ENCODE measurements at places on chromosomes 1 and 21.
A peak's percentile ranks its signal among the peaks of the same experiment; 100 is the strongest.

DNA sequence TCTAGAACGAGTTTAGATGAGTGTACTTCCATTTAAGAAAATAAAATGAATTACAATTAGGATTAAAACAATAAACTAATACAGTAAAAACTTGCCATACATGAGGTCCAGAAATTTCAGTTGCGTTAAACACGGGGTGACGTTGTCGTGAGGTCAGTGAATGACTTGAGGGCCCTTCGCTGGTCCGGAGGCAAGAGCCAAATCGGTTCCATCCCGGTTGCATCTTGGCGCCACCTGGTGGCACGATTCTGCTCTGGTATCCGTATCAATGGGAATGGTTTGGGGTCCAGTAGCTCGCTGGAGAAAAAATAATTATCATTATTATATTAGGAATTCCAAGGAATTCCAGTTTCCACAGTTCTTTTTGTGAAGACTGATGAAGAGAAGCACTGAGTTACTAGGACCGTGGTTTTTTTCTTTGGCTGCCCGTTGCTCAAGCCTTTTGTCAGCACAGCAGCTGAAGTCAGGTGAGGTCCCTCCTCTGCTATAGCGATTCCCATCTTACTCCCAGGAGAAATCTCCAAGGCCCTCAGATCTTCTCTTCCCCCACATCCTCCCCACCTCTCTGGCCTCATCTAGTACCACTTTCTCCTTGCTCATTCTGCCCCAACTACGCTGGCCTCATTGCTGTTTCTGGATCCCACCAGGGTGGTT, 161.4 kb downstream of the SLC35F3 start:
- peak; percentile 17 for DNase-seq

- no peak for DNase-seq
These were observed 50.2 kb upstream of the LRP8 start for GRCh38 chr1:53378061-53378460.

- no peak for DNase-seq
These were observed 38.8 kb upstream of the RASAL2 start for GRCh38 chr1:178055093-178055492.

GRCh38 chr1:60923389-60924087, 158.8 kb upstream of the NFIA start:
- DNase-seq, result no peak

DNA sequence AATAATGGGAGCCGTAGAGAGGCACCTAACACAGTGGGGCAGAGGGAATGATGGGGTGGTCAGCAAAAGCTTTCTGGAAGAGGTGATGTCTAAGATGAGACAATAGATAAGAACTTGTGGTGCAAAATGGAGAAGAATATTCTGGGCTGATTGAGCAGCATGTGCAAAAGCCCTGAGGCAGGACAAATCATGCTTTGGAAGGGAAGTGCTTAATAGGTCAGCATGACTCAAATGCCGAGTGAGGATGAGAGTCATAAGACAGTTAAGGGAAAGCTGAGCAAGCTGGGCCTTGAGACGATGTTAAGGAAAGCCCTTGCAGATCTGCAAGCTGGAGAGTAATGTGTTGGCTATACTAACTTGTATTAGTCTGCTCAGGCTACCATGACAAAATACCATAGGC, 37.3 kb upstream of the ASB17 start:
- DNase-seq, result no peak

GRCh38 chr1:235984041-235984825, 80.7 kb downstream of the NID1 start:
- DNase-seq, result no peak

DNA sequence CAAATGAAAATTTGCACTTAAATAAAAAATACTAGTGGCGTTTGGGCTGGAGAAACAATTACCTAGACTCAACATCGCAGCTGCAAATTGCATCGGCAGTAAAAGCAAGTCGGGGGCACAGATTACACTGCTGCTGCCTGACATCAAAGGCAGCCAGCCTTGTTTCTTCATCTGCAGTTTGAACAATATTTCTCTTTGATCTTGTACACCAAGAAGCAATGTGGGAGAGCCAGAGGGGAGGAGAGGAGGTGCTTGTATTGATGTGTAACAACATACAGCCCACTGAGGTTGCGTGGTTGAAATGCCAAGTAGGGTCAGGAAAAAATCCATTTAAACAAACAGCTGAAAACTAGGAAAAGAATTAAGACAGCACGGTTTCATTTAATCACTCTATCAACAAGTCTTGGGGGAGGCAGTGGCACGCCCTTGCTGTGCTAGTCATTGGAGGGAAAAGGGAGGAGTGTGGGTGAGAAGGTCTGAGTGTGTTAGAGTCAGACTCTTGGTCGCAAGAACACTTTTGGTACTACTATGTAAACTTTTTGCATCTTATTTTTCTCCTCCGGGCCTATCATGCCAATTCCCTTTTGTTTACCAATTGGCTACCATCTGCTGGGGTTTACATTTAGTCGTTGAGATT, 456.5 kb downstream of the OMA1 start:
- no peak for DNase-seq

GRCh38 chr1:82161700-82162141, 361.0 kb downstream of the ADGRL2 start:
- DNase-seq, result no peak

GRCh38 chr1:63603810-63604209, 10.6 kb downstream of the PGM1 start:
- DNase-seq, result no peak

DNA sequence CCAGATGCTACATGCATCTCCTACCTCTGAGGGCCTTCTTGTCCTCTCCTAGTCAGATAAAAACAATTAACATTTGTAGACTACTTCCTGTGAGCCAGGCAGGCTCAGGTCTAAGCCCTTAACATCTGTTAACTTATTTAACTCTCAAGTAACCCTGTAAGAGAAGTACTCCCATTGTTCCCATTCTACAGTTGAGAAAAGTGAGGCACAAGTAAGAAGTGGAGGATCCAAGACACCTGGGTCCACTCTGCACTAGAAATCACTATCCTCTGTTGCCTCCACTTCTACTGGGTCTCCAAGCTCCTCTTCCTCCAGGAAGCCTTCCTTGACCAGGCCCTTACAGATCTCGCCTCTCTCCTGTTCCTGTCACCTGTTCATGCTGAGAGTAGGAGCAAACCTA, 9.7 kb downstream of the C1orf216 start:
- no peak for DNase-seq

DNA sequence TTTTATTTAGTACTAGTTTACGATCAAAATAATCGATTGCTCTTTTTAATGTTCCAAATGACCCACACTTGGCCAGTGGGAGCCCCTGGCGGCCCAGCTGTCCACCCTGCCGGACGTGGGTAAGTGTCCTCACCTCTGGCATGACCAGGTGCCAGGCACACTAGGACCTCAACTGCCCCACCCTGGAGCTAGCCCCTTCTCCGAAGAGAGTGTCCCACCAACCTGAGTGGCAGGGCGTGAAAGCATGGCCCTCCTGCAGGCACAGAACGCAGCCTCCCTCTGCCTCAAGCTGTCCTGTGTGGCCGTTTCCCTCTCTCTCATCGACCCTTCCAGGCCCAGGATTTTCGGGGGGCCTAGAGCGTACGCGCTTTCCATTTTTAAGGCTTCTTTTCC, 32.9 kb upstream of the AGPAT3 start:
- DNase-seq, result no peak

DNA sequence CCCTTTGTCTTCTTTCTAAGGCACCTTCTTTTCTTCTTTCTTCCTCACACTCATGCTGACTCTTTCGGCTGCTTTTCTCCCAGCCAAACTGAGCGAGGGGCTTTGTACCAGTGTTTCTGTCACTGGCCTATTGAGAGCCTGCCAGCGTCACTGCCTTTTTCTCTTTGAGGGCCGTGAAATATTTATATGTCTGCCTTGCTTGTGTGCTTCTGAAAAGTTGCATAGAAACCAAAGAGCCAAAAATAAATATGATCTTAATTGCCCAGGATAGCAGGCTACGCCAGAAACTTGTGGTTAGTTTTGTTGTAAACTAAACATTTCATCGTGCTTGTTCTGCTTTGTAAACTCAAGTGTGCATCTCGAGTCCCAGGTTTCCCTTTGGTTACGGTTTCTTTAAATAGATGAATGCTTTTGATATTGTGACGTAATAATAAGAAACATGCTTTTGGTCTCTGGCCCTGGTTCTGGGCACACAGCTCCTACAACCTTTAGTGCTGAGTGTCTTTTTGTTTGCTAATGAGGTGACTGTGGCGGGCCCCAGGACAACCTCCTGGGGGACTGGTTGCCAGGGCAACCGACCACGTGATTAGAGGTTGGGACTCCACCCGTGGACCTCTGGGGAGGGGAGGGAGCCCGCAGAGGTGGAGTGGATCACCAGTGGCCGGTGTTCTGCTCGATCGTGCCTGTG, 10.8 kb downstream of the SLC37A1 start:
- no peak for DNase-seq

- no peak for DNase-seq
These were observed 953 bp downstream of the PTPRU start for GRCh38 chr1:29237129-29237821.

DNA sequence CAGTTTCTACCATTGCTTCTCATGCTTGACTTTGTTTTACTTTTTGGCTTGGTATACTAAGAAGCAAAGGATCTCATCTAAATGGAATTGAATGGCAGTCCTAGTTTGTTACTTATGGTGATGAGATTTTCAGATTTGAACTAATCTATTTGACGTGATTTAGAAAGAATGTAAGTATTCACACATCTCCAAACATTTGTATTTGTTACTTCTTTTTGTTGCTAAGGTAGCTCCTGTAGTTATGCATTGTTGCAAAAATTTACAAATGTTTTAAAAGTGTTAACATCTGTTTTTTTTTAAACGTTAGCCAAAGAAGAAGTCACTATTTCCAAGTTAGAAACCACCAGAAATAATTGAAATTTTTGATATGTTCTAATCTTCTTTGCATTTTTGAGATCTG, 222.5 kb downstream of the RPS6KC1 start:
- DNase-seq, result no peak

DNA sequence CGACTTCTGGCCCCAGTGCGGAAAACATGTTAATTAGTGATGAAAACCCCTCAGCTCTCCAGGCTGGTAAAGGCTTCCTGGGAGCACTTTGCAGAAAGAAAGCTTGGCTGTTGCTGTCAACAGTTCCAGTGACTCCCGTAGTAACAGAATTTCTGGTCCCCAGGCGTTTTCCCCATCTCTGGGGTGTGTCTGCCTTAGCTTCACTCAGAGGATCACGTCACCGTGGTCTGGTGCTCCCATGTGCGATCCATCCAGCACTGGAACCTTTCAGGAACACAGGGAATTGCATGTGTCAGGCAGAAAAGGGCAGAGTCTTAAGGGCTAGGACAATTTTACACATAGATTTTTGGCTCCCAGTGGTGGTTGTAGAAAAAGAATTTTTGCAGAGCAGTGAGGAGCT, 470.4 kb upstream of the USP24 start:
- no peak for DNase-seq

- no peak for DNase-seq
These were observed 19.7 kb upstream of the ATP6V1G3 start for GRCh38 chr1:198560161-198560560.

- no peak for DNase-seq
These were observed 25.8 kb downstream of the KCNN3 start for GRCh38 chr1:154844297-154844681.

DNA sequence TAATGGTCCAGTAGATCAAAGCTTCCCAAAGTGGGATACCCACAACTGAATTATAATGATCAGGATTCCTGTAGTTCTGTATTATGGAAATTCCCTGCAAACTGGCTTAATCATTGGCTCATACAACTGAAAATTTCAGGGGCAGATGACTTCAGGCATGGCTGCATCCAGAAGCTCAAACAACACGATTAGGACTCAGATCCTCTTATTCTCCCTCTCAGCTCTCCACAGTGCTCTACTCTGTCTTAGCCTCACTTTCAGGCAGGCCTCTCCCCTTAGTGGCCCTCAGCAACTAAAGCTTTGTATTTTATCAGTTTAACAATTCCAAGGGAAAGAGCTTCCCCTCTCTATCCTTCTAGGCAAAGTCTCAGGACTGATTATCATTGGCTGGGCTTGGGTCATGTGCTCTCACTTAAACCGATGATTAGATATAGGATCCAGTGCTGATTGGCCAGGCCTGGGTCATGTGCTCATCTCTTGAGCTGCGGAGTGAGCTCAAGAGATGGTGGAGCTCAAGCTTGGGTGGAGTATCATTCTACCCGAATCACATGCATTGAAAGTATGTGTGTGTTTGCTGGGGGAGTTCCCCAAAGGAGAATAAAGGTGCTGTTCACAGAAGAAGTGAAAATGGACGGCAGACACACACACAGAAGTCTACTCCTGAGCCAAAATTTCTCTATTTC, 57.9 kb upstream of the RUNX3 start:
- DNase-seq, result no peak

DNA sequence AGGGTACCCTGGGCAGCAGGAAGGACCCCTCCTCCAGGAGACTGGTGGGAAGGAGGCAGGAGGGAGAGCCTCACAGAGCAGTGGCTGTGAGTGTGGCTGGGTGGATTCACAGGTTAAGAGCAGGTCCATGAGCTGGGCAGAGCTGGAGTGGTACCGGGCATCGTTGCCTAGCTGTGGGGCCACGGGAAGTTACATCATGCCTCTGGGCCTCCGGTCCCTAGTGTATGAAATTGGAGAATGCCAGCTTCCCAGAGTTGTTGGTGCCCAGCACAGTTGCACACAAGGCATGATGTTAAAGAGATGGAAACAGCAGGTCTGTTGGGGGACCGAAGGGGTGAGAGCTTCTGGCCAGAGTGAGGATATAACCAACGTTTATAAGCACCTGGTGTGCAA, 18.5 kb downstream of the FOXO6 start:
- DNase-seq, result no peak

DNA sequence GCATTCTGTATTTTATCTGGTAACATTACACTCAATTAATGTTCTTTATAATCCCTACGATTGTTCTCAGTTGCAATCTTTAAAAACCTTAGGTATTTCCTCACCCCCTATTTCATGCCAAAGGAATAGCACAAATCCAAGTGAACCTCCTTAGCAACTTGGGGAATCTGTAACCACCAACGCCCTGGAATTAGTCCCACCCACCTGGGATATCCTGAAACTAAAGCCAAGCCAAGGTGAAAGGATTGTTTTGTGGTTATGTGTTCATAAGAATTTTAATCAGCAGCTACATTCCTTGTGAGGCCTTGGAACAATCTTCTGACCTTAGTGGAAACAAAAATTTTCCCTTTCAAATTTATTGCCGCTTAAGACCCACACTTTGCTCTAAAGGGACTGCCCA, 908.7 kb downstream of the TTLL7 start:
- DNase-seq, result no peak

GRCh38 chr1:180287988-180288705, 58.1 kb downstream of the LHX4 start:
- DNase-seq, result no peak

DNA sequence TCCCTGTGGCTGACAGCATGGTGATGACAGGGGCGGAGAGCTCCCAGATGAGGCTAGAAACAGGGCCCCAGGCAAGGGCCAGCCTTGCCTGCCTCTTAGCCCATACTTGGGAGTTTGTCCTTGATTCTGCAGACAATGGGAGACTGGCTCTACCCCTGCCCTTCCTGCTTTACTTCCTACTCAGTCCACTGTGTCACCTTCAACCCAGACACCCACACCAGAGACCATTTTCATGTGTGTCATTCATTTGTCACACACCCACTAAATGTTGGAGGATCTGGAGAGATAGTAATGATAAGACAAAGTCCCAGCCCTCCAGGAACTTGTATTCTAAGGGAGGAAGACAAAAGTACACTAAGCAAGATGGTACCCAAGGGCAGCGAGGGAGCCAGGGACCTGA, 43.7 kb downstream of the SYT6 start:
- DNase-seq, result no peak
